ENCODE measurements at places on chromosomes 12 and 14.

GRCh38 chr14:98923596-98923995 is 348.4 kb downstream of the BCL11B start:
- no peak for DNase-seq

DNA sequence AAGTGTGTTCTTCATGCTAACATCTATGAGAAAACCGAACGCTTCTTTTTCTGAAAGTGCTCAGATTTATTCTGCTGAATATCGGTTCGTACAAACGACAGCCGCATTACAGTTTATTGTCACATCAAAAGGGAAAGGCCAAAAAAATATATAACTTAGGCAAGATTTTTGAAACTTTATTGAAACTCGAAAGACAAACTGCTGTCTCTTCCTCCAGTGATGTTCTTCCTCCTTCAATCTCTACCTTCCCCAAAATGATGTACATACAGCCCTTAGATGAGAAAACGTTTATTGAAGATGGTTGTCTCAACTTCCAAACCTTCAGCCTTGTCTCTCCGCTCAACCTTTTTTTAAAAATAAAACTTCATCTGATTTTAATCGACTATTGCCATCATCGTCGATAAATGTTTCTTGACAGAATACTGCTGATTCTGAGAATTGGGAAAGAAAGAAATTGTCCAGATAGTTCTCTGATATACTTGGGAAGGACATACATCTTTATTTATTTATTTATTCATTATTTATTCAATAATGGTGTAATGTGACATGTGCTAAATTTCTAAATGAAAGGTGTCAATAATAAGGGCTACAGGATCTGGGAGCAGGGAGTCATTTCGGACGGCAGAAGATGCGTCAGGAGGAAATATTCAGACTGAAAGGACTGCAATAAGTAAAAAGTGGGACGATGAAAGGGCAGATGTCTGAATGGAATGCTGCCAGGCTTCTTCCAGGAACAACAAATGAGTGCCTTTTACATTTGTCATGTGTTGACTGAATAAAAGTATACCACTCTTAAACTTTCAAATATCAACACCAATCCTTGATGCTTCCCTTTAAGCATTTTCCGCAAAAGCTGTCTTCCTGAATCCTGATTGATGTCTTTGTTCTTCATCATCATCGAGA is 817 bp upstream of the MDM1 start:
- no peak for DNase-seq

DNA sequence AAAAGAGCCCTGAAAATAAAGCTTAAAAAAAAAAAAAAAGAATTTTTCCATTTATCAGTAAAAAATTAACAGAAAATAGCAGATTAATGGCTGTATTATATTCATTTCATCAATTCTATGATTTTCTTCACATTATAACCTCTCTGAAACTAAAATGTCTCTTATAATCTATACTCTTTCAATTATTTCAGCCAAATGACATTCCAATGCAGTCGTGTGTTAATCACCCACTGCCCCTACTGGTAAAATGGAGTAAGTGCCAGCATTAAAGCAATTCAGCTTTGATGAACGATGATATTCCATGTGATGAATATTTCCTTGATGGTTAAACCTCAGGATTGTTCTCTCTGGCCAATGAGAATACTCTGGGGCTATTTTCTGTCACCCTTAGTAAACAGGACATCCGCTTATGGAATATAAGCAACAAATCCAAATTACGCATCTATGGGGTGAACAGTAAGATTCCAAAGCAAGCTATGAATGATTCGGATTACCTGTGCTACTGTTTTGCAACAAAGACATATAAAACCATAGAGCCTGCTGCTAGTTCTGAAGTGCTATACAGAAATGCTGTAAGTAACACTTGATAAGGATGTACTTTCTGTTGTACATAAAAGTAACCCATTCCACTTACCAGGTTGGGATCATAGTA is 20.3 kb upstream of the SYCP3 start:
- no peak for DNase-seq

GRCh38 chr12:4786795-4787194 is 66.6 kb downstream of the GALNT8 start:
- no peak for DNase-seq

GRCh38 chr12:11960646-11961045 is 110.1 kb upstream of the BCL2L14 start:
- DNase-seq: no peak

- no peak for DNase-seq
Observed at GRCh38 chr12:109710747-109711595, 2.7 kb upstream of the FAM222A start.

DNA sequence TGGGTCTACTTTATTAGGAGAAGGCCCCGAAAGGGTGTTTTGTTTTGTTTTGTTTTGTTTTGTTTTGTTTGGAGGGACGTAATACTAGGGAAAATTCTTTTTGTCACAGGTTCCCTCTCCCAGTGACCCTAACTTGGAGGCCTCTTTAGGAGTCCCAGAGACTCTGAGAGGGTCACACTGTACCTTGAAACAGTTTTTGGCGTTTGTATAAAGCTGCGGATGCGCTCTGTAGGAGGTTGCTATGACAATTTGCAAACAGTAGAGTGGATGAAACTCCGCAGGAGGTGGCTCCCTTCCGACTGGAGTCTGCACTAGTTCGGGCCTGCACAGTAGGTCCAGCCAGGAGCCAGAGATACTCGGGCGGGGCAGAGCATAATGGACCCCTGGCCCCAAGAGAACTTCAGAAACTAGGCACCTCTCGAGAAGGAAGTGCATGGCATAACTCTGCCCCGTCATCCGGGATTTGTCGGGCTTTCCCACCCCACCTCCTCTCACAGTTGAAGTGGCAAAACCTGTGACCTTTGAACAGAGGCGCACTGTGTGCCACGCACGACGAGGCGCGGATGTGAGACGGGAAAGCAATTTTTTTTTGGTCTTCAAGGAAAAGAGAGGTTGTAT is 1.3 kb upstream of the DYRK2 start:
- no peak for DNase-seq

DNA sequence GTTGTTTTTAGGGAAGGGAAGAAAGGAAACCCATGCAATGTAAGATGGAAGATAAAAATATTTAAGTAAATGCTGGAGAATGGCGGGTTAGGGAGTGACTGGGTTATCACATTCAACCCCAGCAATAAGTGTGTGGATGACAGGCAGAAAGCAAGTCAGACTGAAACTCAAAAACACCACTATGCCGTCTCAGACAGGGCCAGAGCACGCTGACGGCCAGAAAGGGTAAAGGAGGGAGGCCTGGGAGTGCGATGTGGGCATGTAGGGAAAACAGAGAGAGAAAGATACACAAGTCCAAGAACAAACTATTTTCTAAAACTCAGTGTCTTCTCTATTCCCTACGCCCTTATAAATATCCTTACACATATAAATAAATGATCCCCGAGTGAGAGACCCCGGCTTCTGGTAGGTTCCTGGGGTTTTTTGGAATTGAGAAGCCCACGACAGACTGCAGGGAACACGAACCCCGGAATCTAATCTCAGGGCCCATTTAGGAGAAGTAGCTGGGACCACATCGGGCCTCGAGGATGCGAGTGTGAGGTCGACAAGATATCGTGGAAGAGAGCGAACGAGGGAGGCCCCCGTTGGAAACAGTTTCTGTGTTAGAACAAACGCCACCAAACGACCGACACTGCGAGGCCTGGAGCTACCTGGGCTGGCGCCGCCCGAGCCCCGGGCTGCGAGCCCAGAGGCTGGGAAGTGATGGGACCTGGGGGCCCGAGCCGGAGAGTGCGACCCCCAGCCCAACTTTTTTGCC is 735 bp upstream of the OTX2 start:
- no peak for DNase-seq

- DNase-seq: no peak
Observed at GRCh38 chr12:88958153-88958552, 377.9 kb upstream of the KITLG start.
